ENCODE measurements at places on chromosomes 6 and 20. TPM values are rescaled to one million over a fixed set of nuclear protein-coding genes. Genes with fewer than 3 reads are reported as not detected.

Gene ULBP1
- total RNA-seq = 0.16 TPM

Gene PM20D2
- 4.4 TPM for total RNA-seq

Gene FOXF2
- not detected for total RNA-seq

Gene DZANK1
- total RNA-seq = 0.49 TPM

Gene TFAP2A
- total RNA-seq = not detected

Gene HLA-DOB
- not detected for total RNA-seq

Measured in bladder microvascular endothelial cell (primary cell).